ENCODE measurements at places on chromosomes 3 and 15.

- peak; percentile 46 for DNase-seq
These were observed 940 bp upstream of the ACY1 start for GRCh38 chr3:51982352-51982837.

DNA sequence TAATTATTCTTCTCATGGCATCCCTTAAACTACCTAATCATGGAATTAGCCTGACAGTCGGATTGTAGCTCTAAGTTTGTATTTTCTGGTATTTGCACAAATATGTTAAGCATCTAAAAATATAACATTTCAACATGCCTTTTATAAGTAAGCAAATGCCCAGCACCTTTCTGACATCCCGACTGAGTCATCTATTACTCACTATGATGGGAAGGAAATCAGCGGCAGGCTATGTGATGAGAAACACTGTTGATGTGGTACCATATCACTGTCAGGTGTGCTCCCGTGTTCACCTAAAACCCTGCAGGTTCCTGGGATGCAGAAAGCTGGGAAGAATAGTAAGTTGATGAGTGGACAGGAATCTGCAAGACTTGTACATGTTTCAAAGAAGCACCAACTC is 367.8 kb upstream of the IL12A start:
- DNase-seq: no peak

- no peak for DNase-seq
These were observed 386.6 kb upstream of the THBS1 start for GRCh38 chr15:39194106-39194830.

- DNase-seq: no peak
These were observed 233.0 kb downstream of the CD47 start for GRCh38 chr3:107857854-107858253.

GRCh38 chr3:134640378-134640777 is 10.4 kb downstream of the KY start:
- DNase-seq: no peak

DNA sequence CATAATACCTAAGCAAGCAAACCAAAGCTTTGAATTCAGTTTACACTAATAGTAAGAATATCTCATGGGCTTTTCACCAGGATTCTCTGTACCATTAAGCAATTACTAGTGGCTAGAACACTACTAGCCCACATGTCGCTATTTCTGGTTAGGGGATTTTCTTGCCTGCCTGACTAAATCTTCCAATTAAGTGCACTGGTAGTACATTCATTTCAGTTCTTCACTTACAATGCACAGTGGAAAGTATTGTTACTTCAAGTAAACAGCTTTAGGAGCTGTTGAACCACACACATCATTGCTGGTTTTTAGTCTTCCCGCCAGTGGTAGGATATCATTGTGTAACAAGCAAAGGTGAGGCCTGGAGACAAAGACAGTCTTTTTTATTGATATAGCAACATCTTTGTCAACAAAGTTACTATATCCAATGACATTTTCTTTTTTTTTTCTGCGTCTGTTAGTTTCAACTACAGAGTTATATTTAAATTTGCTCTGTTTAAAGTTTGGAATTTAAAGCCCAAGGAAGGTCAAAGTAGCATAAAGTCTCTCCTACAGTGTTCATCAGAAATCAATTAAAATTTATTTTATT is 826.8 kb upstream of the NR2F2 start:
- no peak for DNase-seq

- peak; percentile 33 for DNase-seq
These were observed 4.4 kb upstream of the SYNM start for GRCh38 chr15:99100245-99101173.

- no peak for DNase-seq
These were observed 45.8 kb downstream of the CDC25A start for GRCh38 chr3:48142316-48142870.

GRCh38 chr3:105915524-105915923 is 46.7 kb upstream of the CBLB start:
- no peak for DNase-seq

DNA sequence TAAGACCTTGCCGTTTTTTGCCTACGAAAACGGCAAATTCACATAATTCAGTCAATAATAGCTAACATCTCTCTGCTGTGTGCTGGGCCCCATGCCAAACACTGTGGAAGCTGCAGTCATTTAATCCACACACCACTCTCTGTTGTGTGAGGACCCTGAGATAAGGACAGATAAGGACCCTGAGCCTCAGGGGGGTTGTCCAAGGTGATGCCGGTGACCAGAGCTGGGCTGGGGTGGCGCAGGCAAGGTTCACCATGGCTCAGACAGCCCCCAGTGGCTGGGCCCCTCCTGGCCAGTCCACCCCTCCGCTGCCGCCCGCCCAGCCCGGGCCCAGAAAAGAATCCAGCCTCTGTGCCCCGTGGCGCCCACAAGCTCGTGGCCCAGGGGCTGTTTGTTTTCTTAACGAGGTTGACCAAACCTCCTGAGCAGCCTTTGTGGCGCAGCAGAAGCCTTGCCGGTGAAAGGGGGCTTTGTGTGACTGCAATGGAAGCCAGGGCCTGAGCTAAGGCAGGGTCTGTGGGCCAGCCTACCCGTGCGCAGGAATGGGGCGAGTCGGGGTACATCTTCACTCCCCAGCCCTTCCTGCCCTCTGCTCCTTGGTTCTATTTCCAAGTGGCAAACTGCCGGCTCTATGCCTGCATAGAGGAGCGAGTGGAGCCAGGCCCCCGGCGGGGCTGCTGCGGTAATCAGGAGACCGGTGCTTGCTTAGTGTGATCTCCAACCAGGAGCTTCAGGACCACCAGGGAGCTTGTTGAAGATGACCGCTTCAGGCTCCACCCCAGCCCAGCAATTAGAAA is 4.4 kb upstream of the SNX22 start:
- no peak for DNase-seq

- no peak for DNase-seq
These were observed 69.6 kb downstream of the EPHB1 start for GRCh38 chr3:134864636-134865035.

- no peak for DNase-seq
These were observed 115.8 kb downstream of the EPHA3 start for GRCh38 chr3:89223188-89223587.

GRCh38 chr3:134312072-134312872 is 61.6 kb upstream of the RYK start:
- DNase-seq: peak; percentile 6

DNA sequence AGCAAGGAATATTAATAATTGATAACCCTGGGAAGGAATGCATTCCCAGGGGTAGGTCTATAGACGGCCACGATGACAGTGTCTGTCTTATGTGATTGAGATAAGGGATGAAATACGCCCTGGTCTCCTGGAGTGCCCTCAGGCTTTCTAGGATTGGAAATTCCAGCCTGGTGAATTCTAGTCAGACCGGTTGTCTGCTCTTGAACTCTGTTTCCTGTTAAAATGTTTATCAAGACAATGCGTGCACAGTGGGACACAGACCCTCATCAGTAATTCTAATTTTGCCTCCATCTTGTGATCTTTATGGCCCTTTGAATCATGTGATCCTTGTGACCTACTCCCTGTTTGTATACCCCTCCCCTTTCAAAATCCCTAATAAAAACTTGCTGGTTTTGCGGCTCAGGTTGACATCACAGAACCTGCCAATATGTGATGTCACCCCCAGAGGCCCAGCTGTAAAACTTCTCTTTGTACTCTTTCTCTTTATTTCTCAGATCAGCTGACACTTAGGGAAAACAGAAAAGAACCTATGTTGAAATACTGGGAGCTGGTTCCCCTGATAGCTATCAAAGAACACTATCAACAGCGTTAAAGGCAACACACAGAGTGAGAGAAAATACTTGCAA is 183.3 kb downstream of the PDE8A start:
- no peak for DNase-seq

- DNase-seq: peak; percentile 72
These were observed 4.2 kb downstream of the FURIN start for GRCh38 chr15:90872486-90873184.

DNA sequence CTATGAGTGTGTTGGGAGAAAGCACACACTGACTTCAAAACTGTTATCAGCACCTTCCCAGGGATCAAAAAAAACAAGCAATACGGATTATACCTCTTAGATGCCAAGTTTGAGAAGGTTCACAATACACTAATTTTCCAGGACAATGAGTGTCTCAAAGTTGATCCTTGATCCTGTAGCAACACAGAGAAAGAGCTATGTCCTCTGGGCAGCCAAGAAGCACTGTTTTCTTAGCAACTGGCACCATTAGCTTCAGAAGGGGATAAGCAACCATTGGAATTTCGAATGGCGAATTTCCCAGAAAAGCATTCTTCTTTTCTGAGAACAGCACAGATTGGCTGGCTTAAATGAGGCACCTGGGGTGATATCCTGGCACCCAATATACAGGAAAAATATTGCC is 270.3 kb upstream of the RORA start:
- DNase-seq: no peak

- DNase-seq: no peak
These were observed 72.6 kb upstream of the DPH6 start for GRCh38 chr15:35618260-35619188.

DNA sequence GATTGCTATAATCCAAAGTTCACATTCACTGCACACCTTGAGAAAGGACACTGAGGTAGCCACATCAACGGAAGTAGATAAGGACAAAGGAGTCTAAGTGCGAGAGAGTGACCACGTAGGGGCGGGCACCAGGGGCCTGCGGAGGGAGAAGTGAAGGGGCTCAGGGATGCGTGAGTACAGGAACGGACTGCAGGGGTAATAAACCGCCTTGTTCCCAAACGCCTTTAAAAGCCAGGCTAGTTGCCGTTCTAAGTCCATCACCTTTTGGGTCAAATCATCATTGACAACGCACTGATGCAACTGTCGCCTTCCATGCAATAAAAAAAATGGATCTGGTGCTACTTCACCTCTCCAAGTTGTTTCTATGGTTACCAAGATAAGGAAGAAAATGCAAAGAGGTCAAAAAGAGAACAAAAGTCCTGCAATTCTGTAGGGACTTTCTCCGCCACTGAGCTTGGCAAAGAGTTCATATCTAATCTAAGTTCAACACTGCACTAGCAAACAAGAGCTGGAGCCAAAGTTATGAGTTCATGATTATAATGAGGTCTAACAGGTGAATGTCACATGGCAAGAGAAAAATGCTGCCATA is 32.6 kb upstream of the ATP11B start:
- no peak for DNase-seq

DNA sequence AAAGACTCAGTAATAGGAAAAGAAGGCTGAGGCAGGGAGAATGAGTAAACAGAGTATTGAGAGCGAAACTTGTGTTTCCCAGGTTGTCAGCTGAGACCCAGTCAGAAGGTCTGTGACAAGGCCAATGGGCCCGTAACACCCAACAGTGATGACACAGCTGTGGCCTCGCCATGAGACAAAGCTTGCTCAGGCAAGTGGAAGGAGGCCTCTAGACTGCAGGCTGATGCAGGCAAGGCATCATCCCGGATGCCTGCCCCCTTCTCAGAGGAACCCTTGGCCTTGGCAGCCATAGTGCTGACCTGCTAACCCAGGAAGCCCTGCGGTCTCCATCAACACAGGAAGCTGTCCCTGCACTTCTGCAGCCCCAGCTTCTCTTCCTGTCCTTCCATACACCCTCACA is 15.4 kb downstream of the RAB6B start:
- DNase-seq: peak; percentile 56

GRCh38 chr15:98412852-98413251 is 235.5 kb upstream of the IGF1R start:
- no peak for DNase-seq

DNA sequence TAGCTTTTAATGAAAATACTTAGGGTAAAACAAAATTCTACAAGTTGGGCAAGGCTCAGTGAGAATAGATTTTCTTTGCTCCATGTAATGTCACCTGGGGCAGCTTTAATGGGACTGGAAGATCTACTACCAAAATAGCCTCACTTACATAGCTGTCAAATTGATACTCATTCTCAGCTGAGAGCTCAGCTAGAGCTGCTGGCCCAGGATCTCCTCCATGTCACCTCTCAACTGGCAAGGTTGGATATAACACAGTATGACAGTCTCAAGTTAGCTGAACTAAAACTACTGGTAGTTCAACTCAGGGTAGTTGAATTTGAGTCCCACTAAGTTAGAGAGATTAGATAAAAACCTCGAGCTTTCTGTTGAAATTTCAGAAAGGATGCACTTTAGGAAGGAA is 218.5 kb upstream of the PLSCR5 start:
- DNase-seq: no peak

DNA sequence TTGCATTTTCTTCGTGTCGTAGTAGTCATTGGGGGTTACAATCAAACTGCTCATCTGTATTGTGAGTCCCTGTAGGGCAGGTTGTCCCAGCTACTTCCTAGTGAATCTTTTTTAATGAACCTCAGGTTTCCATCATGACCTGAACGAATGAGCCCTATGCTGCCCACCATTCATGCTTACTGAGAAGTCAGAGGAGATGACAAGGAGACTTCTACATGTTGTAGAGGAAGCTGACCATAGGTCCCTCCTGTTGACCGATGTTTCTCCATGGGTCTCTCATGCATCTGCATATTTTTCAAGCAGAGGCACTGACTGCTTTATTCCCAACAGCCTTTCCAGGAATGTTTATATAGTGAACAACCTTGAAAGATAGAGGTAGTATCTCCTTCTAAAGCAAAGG is 5.0 kb upstream of the NME9 start:
- no peak for DNase-seq

GRCh38 chr3:160981217-160981938 is 123.8 kb downstream of the B3GALNT1 start:
- DNase-seq: peak; percentile 5

DNA sequence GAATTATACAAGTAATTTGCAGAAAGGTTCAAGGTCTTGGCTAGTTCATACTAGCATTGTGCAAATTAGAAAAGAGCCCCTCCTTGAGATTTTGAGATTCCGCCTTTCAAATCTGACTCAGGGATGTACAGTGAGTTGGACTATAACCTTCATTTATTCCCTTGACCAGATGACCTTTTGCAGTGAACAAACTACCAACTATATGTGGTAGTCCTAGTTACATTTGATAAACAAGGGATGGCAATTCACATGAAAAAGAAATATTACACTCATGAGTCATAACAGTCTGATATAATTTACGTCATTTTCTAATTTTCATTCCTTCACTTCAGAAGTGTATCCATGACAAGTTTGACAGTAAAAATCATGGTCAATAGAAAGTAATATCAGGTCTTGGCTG is 860.4 kb downstream of the ROBO1 start:
- DNase-seq: no peak

DNA sequence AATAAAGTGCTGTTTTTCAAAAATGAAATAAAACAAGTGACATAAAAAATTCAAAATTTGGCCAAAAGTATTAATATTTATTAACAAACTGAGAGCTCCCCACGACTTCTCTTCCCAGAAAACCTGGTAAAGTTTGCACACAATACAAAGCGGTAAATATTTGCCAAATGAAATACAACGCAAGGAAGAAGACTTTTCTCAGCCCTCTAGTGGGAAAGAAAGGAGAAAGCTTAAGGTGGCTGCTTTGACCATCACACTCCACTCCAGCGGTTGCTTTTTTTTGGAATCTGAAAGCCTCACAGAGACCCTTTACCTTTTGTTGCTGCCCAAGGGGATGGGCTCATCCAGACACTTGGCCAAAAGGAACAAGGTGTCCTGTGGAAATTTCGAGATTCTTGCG is 1.1 kb upstream of the GK5 start:
- DNase-seq: no peak

DNA sequence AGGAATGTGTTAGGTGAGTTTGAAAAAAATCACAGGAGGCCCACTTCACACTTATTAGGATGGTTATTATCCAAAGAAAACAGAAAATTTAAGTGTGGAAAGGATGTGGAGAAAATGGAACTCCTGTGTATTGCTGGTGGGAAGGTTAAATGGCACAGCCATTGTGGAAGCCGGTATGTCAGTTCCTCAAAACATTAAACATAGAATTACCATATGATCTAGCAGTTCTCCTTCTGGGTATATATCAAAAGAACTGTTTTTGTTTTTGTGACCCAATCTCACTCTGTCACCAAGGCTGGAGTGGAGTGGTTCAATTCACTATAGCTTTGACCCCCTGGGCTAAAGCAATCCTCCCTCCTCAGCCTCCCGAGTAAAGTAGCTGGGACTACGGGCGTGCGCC is 10.4 kb upstream of the ZFYVE19 start:
- DNase-seq: no peak
